Activated T-cell treated with anti-CD3 and anti-CD28 coated beads, Interleukin-2, amount 50 U/mL, for 1 hour (primary cell): ENCODE measurements at places on chromosomes 4 and X.

- DNase-seq, result no peak
Measured at GRCh38 chrX:106177106-106177981, 9.2 kb downstream of the PWWP3B start.

GRCh38 chr4:44326741-44327140, 121.9 kb downstream of the KCTD8 start:
- DNase-seq, result no peak

DNA sequence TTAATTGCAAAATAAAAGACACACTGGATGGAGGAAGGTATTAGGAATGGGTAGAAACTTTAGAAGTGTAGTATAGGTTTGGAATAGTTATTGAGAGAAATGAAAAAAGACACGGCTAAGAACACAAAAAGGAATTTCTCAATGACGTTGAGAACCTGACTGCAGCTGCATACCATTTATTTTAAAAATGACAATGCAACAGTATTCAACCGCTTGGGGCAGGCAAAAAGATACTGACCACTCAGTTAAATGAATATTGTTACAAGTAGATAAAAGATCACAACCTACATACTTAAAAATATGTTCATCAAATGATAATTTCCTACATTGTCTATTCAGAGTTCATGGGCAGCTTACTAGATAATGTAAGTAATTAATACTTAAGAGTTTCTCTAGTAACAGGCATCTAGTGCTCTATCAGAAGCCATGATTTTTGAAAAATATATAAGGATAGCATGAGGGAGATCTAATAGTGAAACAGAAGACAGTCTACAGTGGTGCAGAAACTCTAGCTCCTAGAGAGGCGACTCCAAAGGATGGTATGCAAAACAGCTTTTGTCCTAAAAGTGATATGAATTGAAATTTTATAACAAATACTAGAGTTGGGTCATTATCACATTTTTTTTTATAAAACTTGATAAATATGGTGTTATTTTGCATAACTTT, 216.2 kb upstream of the VEGFC start:
- DNase-seq, result no peak

GRCh38 chr4:15352524-15352923, 75.3 kb upstream of the C1QTNF7 start:
- no peak for DNase-seq

- DNase-seq, result no peak
Measured at GRCh38 chr4:3656416-3657356, 109.5 kb upstream of the ADRA2C start.
